Activated CD4-positive, CD25-positive, alpha-beta regulatory T cell treated with anti-CD3 and anti-CD28 coated beads, Interleukin-2, amount 50 U/mL, for 16 hours (primary cell): ENCODE measurements at places on chromosomes 13 and 19.

- no peak for DNase-seq
Measured at GRCh38 chr13:100512422-100512821, 76.2 kb downstream of the GGACT start.

DNA sequence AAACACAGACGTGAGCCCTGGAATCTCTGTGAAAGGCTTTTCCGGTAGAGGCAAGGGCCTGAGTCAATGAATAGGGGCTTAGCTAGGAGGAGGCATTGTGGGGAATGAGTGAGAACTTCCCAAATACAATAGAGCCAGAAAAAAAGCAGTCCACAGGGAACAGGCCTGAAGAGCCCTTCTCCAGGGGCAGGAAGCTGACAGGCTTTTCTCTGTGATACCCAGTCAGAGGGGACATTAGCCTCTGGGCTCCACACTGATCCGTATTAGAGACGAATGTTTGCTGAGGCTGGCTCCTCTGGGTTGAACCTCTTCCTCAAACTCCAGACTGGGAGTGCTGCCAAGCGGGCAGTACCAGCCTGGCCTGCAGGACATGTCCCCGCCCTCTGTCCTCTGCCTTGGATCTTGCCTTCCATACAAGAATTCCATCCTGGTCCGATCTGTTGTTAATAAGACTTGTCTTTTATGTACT lies 2.3 kb downstream of the DHRS12 start:
- no peak for DNase-seq

- DNase-seq, result no peak
Measured at GRCh38 chr13:45195421-45195820, 5.4 kb downstream of the KCTD4 start.

- no peak for DNase-seq
Measured at GRCh38 chr19:58345558-58345957, 7.7 kb downstream of the A1BG start.

DNA sequence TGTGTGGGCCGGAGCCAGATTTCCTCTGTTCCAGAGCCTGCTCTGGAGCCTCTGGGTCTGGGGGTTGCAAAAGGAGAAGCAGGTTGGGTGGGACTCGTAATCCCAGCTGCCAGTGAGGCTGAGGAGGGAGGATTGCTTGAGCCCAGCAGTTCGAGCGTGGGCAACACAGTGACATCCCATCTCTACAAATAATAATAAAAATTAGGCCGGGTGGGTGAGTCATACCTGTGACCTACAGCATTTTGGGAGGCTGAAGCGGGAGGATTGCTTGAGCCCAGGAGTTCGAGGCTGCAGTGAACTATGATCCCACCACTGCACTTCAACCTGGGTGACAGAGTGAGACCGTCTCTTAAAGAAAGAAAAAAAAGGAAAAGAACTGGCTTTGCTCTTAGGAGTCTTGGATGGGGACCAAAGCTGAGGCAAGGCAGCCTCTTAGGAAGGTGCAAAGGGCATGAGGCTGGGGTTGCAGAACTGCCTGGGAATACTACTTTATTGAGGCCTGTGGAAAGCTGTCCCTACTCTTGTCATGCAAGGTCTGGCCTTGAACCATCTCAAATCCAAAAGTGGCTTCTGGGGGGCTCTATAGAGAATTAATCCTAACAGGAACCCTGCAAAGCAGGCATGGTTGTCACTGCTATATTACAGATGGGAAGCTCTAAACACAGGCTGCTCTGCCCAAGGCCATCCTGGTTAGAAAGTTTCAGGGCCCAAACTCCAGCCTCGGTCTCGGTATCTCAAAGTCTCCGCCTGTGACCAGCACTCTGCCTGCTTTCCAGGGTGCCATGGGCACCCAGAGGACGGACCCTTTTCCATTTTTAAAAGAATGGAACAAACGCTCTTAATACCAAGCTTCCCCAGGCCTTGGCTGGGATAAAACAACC lies 880 bp upstream of the C19orf12 start:
- DNase-seq, result no peak

DNA sequence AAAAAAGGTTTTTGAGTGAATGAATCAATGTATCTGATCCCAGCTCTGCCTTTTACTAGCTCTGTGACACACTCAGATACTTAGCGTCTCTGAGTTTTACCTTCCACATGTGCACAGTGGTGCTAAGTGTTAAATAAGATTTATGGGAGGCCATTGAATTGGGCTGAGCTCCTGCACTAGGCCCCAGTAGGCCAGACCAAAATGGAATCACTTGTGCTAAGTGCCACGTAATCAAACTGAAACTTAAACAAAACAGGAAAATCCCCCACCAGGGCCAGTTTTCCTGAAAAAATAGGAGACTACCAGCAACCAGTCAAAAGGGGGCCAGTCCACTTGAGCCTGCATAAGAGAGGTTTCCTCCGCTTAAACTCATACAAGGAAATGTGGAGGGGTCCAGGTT lies 40.9 kb downstream of the GJA3 start:
- no peak for DNase-seq

- no peak for DNase-seq
Measured at GRCh38 chr13:29681864-29682263, 86.4 kb upstream of the SLC7A1 start.

DNA sequence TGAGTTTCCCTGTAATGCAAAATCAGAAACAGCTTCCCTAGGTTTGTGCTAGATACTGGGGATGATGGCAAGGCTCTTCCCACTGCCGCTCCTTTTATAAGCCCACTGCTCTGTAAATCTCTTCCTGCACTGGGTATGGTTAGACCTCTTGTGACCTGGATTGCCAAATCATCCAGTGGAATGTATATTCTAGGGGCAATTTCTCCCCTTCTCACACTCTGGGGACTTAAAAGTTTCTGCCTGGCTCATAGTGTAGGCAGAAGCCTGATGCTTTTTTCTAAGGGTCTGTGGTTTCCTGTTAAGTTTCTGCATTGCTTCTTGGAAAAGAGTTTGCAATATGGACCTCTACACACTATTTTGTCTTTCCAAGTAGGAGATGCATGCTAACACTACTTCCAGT lies 1582.0 kb upstream of the PCDH20 start:
- DNase-seq, result no peak

- DNase-seq, result no peak
Measured at GRCh38 chr13:37001921-37002250, 1.3 kb downstream of the EXOSC8 start.

DNA sequence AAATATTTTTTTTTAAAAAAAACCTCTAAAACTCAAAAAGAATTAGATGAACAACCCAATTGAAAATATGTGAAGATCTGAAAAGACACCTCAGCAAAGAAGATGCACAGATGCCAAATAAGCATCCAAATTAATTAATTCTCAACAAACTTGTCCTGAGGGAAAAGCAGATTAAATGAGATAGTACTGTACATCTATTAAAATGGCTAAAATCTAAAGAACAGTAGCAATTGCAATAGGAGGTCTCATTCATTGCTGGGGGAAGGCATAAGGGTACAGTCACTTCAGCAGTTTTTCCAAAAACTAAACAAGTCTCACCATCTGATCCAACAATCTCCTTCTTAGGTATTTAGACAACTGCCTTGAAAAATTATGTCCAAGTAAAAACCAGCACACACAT lies 22.0 kb downstream of the PLPP2 start:
- DNase-seq, result no peak

GRCh38 chr13:83666141-83666540 lies 216.1 kb downstream of the SLITRK1 start:
- DNase-seq, result no peak

DNA sequence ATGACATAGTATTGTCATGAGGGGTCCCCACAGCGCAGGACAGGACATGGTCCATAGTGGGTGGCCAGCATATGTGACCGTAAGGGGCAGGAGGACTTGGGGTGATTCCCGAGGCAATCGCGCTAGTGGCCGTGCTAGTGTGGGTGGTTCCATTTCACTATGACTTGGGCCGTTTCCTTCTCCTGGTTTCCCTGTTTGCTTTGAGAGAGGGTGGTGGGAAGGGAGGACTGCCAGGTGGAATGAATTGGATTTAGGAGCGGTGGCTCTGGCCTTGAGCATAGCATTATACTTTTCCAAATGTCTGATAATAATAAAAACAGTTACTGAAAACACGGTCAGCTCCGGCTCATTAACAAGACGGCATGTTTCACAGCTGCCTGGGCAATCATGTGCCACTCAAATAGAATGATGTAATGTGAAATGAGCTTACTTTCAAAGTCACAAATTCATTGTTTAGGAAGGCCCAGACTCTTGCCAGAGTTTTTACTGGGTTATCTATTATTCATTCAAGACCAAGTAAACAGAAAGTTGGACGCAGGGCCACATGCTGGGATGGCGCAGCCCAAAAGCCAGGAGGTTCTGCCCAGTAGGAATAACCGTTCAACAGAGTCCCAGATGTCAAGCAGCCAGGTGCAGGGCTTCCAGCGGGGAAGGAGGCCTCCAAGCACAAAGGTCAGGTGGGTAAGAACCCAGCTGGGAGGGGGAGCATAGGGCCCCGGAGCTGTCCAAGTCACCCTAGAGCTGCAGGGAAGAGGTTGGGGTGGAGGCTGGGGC lies 19.6 kb upstream of the SLC15A1 start:
- DNase-seq, result no peak

- no peak for DNase-seq
Measured at GRCh38 chr13:43058318-43058674, 34.9 kb downstream of the DNAJC15 start.

- no peak for DNase-seq
Measured at GRCh38 chr13:97386801-97387484, 47.0 kb upstream of the RAP2A start.

DNA sequence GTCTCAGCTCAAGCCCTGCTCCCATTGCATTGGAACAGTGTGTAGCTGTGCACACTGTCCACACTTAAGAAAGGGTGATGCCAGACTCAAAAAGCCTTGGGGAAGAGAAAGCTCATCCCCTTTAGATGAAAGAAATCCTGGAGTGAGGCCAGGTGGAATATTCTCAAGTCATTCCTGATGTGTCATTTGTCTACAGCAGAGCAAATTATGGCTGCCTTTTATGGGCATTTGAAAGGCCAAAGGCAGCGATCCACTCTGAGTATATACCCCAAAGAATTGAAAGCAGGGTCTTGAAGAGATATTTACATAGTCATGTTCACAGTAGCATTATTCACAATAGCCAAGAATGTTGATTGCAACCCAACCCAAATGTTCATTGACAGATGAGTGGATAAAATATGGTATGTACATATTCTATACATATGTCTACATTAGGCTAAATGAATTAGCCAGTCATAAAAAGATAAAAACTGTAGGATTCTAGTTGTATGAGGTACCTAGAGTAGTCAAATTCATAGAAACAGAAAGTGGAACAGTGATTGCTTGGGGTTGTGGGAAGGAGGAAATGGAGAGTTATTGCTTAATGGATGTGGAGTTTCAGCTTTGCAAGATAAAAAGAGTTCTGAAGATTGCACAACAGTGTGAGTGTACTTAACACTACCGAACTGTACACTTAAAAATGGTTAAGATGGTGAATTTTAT lies 214.9 kb downstream of the KCNRG start:
- no peak for DNase-seq

DNA sequence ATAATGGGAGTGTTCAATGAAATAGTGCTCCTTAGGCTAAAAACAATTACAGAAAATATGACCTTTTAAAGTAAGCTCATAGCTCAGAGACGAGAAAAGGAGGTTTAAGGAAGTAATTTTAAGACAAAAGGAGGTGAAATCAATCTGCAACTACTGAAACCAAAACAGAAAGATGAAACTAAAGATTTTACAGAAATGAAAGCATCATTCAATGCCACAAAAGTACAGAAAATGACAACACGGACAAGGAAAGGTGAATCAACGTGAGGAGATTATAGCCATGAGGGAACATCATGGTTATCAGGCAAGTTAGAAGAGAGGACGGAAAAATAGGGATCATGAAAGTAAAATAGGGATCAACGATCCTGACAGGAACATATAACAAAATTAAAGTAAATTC lies 745.2 kb downstream of the PCDH17 start:
- no peak for DNase-seq

GRCh38 chr13:40812102-40812501 lies 22.7 kb downstream of the SLC25A15 start:
- no peak for DNase-seq

DNA sequence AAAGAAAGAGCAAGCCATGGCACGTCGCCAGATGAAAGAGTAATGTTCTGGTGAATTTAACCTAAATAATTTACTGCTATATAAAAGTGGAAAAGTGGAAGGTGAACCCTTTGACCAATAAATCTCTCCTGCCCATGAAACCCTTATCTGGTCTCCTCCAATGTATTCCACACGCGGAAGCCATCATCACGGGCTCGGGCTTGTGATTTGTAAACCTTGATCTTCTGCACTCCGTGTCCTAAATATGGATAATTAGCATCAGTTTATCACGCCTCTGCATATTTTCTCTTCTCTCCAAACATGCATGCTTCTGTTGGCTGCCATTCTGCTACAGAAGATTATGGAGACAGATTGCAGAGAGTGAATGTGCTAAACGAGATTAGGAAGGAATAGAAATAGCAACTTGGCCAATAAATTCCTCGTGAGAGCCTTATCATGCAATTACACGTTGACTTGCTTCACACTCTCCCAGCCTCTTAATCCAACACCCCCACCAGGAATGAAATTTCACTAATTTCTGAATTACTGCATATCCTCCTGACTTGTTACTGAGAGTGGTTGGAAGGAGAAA lies 34.5 kb downstream of the SOX1 start:
- no peak for DNase-seq

DNA sequence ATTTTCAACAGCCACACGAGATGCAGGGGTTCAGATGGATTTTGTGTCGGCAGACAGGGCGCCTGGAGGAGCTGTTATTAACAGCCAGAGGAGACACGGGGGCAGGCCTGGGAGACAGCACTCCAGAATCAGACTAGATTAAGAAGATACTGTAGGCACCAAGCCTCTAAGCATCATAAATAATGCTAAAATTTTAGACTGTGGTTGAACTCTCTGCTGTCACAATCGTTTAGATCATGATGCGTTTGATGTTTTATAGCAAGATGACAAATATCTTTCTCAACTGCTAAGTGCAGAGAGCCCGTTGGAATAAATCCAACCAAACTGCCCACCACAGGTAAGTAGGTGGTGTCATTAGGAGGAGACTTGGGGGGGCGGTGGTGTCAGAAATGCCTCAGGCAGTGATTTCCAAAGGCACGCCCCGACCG lies 63.9 kb downstream of the CEBPG start:
- DNase-seq, result no peak

GRCh38 chr13:44764302-44764692 lies 188.2 kb upstream of the TSC22D1 start:
- no peak for DNase-seq
